ENCODE measurements at places on chromosomes 7 and 10. TPM values are rescaled to one million over a fixed set of nuclear protein-coding genes. Genes with fewer than 3 reads are reported as not detected.

- H3K4me3 ChIP-seq = no peak overlapping the region
- H3K27ac ChIP-seq = no peak overlapping the region
- DNase-seq = no peak
- H3K36me3 ChIP-seq = no peaks in the 10 kb centered on the region
- no peaks in the 10 kb centered on the region for H3K4me1 ChIP-seq
Measured at GRCh38 chr10:44261296-44261695, 123.6 kb downstream of the CXCL12 start.

DNA sequence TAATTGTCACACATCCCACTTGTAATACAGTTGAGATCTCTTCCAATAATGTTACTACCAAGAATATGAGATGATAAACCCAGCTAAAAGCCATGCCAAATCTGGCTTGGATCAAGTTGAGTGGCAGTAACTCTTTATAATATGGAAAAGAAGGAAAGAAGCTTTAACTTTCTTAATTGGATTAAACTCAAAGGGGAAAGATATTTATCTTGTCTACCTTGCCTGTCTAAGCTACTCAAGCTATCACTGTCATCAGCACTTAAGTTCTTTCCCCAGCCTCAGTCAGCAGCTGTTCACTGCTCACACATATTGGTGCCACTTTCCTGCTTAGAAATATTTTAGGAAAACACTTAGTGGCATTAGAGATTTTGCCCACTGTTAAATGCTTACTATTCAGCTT is 350.7 kb downstream of the IPMK start:
- no peaks in the 10 kb centered on the region for H3K36me3 ChIP-seq
- H3K4me3 ChIP-seq = no peak overlapping the region
- DNase-seq = no peak

DNA sequence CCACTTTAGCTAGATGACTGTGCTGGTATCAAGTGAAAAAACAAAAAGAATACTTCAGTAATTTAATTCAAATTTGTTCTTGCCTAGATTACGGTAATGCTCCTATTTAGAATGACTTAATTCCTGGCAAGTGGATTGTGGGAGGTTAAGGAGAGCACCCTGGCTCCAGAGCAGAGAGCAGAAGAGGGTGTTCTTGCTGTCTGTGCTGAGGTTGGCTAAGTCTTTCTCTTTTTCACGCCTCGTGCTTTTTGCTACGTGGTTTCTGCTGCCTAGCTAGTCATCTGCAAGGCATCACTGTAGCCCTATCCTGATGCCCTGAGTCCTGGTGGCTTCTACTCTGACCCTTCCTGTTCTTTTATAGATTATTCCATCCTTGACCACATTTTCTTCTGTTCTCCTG is 101.4 kb downstream of the INSYN2A start:
- no peaks in the 10 kb centered on the region for H3K4me1 ChIP-seq
- H3K36me3 ChIP-seq = no peaks in the 10 kb centered on the region
- DNase-seq = no peak
- H3K27me3 ChIP-seq = no peaks in the 10 kb centered on the region

DNA sequence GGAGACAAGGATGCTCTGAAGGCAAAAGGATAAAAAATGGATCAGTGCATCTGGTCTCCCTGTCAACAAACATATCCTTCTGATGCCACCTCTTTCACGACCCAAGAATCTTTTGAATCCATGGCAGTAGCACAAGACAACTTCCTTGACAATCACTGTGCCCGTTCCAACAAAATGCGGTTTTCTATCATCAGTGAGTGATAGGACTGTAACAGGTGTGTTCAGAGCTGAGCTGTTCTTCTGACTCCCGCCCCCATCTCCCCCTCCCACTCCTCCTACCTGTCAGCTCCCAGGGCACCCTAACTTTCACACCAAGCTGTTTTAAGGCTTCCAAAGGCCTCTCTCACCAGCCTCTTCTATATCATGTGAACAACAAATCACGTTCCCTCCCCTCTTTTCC is 74.8 kb downstream of the PARD3 start:
- no peak overlapping the region for H3K4me3 ChIP-seq
- H3K27me3 ChIP-seq = peaks cover 14% of the 10 kb centered on the region
- no peak for DNase-seq
- H3K36me3 ChIP-seq = no peaks in the 10 kb centered on the region

DNA sequence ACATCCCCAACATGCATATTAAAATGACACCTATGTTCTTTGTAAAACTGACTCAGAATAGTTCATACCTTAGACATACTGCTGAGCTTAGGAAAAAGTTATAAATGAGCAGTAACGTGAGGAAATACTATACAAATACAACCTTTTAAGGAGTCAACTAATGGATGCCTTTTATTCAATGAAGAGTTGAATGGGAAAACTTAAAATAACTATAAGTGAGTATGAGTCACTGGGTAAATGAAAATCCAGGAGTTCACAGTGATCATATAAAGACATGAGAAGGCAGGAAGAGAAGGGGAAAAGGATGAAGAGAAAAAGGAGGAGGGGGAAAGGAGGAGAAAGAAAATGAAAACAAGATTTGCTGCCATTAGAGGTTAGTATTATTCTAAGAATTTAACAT is 157.8 kb upstream of the PCDH15 start:
- H3K27me3 ChIP-seq = no peaks in the 10 kb centered on the region
- no peak overlapping the region for H3K4me3 ChIP-seq
- no peak for DNase-seq
- no peaks in the 10 kb centered on the region for H3K4me1 ChIP-seq
- H3K36me3 ChIP-seq = no peaks in the 10 kb centered on the region

GRCh38 chr10:97596101-97597082 is 6.9 kb downstream of the C10orf62 start:
- no peak overlapping the region for H3K27ac ChIP-seq
- H3K4me3 ChIP-seq = no peak overlapping the region
- H3K4me1 ChIP-seq = peaks cover 2% of the 10 kb centered on the region
- H3K27me3 ChIP-seq = peaks cover 3% of the 10 kb centered on the region

Gene MORN4
- 1.1 TPM for total RNA-seq

Gene ANKRD30A
- not detected for total RNA-seq

Gene NAT16
- not detected for total RNA-seq

Gene CALHM3
- total RNA-seq = 0.45 TPM

Gene ORC5
- total RNA-seq = 24.8 TPM

Gene NUDT1
- total RNA-seq = 126 TPM

Gene SLC26A5
- not detected for total RNA-seq
